Activated CD4-positive, alpha-beta memory T cell treated with anti-CD3 and anti-CD28 coated beads for 36 hours (primary cell): ENCODE measurements at places on chromosomes 6 and 20. TPM values are rescaled to one million over a fixed set of nuclear protein-coding genes. Genes with fewer than 3 reads are reported as not detected.
A peak's percentile ranks its signal among the peaks of the same experiment; 100 is the strongest.

OTOR gene
- not detected for total RNA-seq

CPXM1 gene
- 2.9 TPM for total RNA-seq

C20orf141 gene
- not detected for total RNA-seq

GTSF1L gene
- total RNA-seq = not detected

TPBG gene
- total RNA-seq = 0.34 TPM

PPP1R3G gene
- total RNA-seq = not detected

KCNK16 gene
- not detected for total RNA-seq

CD93 gene
- 1.8 TPM for total RNA-seq

SUPT3H gene
- 18.2 TPM for total RNA-seq

DNA sequence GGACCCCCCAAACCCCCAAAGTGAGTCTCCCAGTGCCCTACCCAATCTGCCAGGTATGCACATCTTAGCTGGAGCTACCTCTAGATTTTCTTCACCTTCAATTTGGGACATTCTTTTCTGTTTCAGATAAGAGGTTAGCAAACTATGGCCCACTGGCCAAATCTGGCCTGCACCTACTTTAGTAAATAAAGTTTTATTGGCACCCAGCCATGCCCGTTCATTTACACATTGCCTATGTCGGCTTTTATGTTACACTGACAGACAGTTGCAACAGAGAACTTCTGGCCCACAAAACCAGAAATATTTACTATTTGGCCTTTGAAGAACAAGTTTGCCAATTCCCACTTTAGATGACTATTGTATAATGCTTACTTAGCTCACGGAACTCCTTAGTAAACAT lies 55.9 kb upstream of the STX16 start:
- H3K27ac ChIP-seq = no peak overlapping the region
- H3K36me3 ChIP-seq = no peaks in the 10 kb centered on the region
- H3K27me3 ChIP-seq = peaks cover 9% of the 10 kb centered on the region
- no peak overlapping the region for H3K4me3 ChIP-seq
- H3K4me1 ChIP-seq = no peaks in the 10 kb centered on the region

DNA sequence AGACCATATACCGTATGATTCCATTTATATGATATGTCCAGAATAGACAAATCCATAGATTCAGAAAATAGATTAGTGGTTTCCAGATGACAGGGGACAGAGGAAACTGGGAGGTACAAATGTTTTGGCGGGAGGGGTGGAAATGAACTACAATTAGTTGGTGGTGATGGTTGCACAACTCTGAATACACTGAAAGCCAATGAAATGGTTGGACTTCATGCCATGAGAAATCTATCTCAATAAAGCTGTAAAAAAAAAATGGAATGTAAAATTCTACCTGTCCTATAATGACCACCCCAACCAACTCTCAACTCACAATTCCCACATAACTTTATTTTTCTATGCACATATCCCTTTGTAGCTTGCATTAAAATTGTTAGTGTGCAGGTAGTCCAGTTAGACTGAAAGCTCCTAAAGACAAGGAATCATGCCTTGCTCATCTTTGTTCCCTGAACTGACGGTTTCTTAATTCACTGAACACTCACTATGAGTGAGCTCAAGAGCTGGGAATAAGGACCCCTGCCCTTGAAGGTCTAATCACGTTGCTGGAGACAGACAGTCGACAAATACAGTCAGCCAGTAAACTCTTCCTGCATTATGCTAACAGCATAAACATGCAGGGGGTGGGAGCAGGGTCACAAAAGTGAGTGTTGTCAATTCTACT lies 1.4 kb downstream of the DCDC2 start:
- no peak for DNase-seq
- H3K36me3 ChIP-seq = no peaks in the 10 kb centered on the region
- H3K27ac ChIP-seq = no peak overlapping the region
- H3K4me3 ChIP-seq = no peak overlapping the region

GRCh38 chr6:24980507-24981385 lies 45.0 kb upstream of the RIPOR2 start:
- no peak for DNase-seq
- peaks cover 6% of the 10 kb centered on the region for H3K36me3 ChIP-seq

- DNase-seq = no peak
- H3K27me3 ChIP-seq = peaks cover 1% of the 10 kb centered on the region
- no peak overlapping the region for H3K4me3 ChIP-seq
- H3K27ac ChIP-seq = no peak overlapping the region
- no peaks in the 10 kb centered on the region for H3K36me3 ChIP-seq
Observed at GRCh38 chr6:19714434-19715166, 122.6 kb upstream of the ID4 start.

DNA sequence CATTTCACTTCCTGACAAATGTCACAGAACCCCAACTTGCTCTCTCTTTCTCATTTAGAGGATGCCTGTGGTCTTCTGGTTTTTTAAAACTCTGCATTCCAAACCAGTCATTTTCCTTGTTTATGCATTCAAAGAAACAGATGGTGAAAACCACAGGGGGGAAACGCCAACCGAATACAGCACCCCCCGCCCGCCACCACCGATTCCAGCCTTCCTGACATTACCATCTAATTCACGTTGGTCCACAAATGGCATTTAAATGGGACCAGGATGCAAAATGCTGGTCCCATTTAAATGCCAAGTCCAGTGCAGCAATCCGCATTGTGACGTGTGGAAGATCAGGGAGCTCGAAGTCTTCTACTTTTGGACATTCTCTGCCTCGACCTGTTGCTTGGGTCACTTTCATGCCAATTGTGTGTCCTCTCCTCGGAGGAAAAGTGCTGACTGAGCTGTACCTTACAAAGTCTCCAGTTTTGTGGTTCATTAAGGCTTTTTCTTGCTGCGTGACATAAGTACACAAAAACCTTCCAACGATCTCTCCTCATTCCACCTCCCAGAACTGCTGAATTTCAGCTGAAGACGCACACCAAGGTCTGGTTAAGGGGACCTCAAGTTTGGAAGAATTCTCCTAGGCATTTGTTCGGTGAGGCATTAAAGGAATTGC lies 35.8 kb downstream of the NEDD9 start:
- no peak overlapping the region for H3K27ac ChIP-seq
- H3K36me3 ChIP-seq = peaks cover 41% of the 10 kb centered on the region
- DNase-seq = no peak
- H3K4me1 ChIP-seq = peaks cover 31% of the 10 kb centered on the region

GRCh38 chr20:51876313-51876940 lies 74.1 kb upstream of the SALL4 start:
- H3K27me3 ChIP-seq = peaks cover 4% of the 10 kb centered on the region
- H3K27ac ChIP-seq = no peak overlapping the region
- no peak overlapping the region for H3K4me3 ChIP-seq
- no peaks in the 10 kb centered on the region for H3K36me3 ChIP-seq
- H3K4me1 ChIP-seq = no peaks in the 10 kb centered on the region
- DNase-seq = no peak

GRCh38 chr6:131980791-131981623 lies 29.8 kb upstream of the CCN2 start:
- no peak overlapping the region for H3K4me3 ChIP-seq
- no peaks in the 10 kb centered on the region for H3K27me3 ChIP-seq
- H3K4me1 ChIP-seq = no peaks in the 10 kb centered on the region
- DNase-seq = no peak
- H3K36me3 ChIP-seq = no peaks in the 10 kb centered on the region

DNA sequence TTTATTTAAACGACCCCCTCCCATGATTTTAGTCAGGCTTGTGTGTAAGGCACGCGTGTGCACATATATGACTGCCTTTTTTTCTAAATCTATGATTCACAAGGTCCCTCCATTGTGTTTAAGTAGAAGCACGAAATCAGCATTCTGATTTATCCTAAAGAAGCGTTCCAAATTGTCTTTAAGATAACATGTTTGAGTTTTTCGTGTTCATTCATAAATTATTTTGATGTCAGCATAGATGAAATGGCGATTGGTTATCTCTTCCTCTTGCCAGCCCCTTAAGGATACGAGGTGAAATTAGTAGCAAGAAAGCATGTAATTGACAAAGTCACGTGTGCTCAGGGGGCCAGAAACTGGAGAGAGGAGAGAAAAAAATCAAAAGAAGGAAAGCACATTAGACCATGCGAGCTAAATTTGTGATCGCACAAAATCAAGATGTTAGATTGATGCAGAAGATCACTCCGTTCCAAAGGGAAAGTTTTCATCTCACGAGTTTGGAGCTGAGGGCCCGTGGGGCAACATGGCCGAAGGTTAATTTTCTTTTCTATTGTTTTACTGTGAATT lies at the start of gene LIN28B:
TSS of gene LIN28B (plus strand) at position 377 of the 564 bp plus-strand sequence. CDS start at position 521, 144 bp downstream.
- H3K4me3 ChIP-seq = peak within 1 kb of the TSS; percentile 38
- peaks cover 58% of the 10 kb centered on the region for H3K27me3 ChIP-seq
- H3K27ac ChIP-seq = no peak within 1 kb of the TSS
- no peak for DNase-seq

GRCh38 chr6:148790404-148790803 lies 43.6 kb downstream of the UST start:
- no peak overlapping the region for H3K27ac ChIP-seq
- H3K4me3 ChIP-seq = no peak overlapping the region
- peaks cover 4% of the 10 kb centered on the region for H3K36me3 ChIP-seq

GRCh38 chr6:78850621-78851020 lies 16.7 kb upstream of the IRAK1BP1 start:
- no peak overlapping the region for H3K27ac ChIP-seq
- H3K4me3 ChIP-seq = no peak overlapping the region
- H3K27me3 ChIP-seq = no peaks in the 10 kb centered on the region
- H3K36me3 ChIP-seq = no peaks in the 10 kb centered on the region
- no peak for DNase-seq

DNA sequence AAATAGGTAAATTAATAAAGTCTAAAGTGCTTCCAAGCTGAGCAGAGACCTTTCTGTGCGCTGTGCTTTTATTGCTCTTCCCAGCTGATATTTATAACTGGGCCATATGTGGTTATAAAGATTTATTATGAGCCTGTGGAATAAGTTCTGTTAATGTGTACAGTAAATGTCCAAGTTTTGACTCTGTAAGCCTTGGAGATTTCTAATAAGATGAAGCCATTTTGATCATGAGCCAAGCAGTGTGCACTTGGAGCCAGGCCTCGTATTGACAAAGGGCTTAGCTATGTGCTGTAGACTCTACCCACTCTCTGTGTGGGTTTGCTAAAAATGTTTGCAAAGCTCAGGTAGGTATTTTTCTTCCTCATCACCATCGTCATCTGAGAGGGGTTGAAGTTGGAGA lies 361.1 kb downstream of the FOXA2 start:
- H3K27ac ChIP-seq = no peak overlapping the region
- no peaks in the 10 kb centered on the region for H3K4me1 ChIP-seq
- no peaks in the 10 kb centered on the region for H3K36me3 ChIP-seq
- no peak for DNase-seq

- H3K27me3 ChIP-seq = no peaks in the 10 kb centered on the region
- DNase-seq = no peak
- peaks cover 71% of the 10 kb centered on the region for H3K36me3 ChIP-seq
- no peak overlapping the region for H3K4me3 ChIP-seq
- H3K27ac ChIP-seq = no peak overlapping the region
Observed at GRCh38 chr6:85620308-85620707, 22.4 kb downstream of the SYNCRIP start.

GRCh38 chr6:90709431-90709996 lies 122.6 kb upstream of the MAP3K7 start:
- no peaks in the 10 kb centered on the region for H3K4me1 ChIP-seq
- DNase-seq = no peak
- H3K27ac ChIP-seq = no peak overlapping the region
- peaks cover 17% of the 10 kb centered on the region for H3K27me3 ChIP-seq
- no peaks in the 10 kb centered on the region for H3K36me3 ChIP-seq

DNA sequence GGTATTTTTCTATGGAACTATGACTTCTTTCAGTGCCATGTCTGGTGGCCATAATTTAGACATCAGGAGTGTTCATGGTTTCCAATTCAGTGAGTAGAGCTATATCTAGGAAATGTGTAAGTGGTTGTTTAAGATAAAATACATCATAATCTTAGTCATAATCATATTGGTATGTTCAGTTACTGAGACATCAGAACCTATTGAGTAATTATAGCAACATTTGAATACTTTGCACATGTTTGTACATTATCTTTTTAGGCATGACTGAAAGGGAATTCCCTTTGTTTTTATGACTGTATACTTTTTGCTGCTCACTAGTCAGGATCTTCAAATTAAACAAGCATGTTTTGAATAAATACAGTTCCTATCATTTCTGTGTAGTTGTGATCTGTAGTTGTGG lies 64.0 kb downstream of the STXBP5 start:
- no peaks in the 10 kb centered on the region for H3K27me3 ChIP-seq
- peak overlapping the region; percentile 70 for H3K27ac ChIP-seq
- H3K4me1 ChIP-seq = peaks cover 18% of the 10 kb centered on the region
- no peak for DNase-seq
- H3K4me3 ChIP-seq = no peak overlapping the region
- H3K36me3 ChIP-seq = peaks cover 50% of the 10 kb centered on the region

DNA sequence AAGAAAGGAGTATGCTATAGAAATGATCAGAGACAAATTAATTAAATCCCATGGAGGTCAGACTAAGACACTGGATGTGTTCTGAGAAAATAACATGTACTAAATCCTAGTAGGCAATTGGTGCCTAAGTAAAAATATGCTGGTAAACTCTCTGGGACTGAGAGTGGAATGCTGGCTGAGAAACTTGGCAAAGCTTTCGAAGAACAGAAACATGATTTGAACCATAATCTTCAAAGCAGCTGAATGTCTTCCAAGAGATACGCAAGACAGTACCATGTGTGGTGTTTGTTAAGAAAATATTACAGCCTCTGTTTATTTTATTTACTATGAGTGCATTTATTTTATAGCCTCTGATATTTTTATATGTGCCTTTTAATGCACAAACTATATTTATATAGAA lies 55.2 kb downstream of the EFHC1 start:
- no peaks in the 10 kb centered on the region for H3K36me3 ChIP-seq
- H3K4me1 ChIP-seq = no peaks in the 10 kb centered on the region
- no peak for DNase-seq
- no peak overlapping the region for H3K4me3 ChIP-seq
- no peak overlapping the region for H3K27ac ChIP-seq

DNA sequence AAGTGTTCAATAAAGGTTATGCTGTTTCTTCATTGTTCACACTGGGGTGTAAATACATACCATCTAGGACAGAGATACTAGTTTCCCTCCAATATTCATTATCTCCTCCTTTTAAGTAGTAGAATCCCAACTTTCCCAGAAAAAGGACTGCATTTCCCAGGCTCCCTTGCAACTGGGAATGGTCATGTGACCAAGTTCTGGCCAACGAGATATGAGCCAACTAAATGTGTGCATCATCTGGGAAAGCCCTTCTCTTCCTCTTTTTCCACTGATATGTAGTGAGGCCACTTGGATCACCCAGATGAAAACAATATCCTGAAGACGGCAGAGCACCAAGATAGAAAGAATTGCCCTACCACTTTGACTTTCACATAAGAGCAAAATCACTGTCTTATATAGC lies 97.9 kb upstream of the PTPRT start:
- H3K36me3 ChIP-seq = no peaks in the 10 kb centered on the region
- DNase-seq = no peak
- no peak overlapping the region for H3K4me3 ChIP-seq
